ENCODE measurements at places on chromosomes 2 and 18. TPM values are rescaled to one million over a fixed set of nuclear protein-coding genes. Genes with fewer than 3 reads are reported as not detected.

The IL1B gene
- 257 TPM for total RNA-seq

The GPR35 gene
- 0.85 TPM for total RNA-seq

The ARHGEF33 gene
- total RNA-seq = 0.21 TPM

The DNAH6 gene
- total RNA-seq = 0.14 TPM

The FAM124B gene
- total RNA-seq = not detected

The CCDC85A gene
- total RNA-seq = not detected

The GKN1 gene
- total RNA-seq = not detected

The CASP8 gene
- total RNA-seq = 25.6 TPM

The FKBP1B gene
- total RNA-seq = 6.4 TPM

The UGT1A1 gene
- under 0.01 TPM for total RNA-seq

The GLS gene
- 137 TPM for total RNA-seq

The ASB18 gene
- not detected for total RNA-seq

The VIT gene
- not detected for total RNA-seq

The MARCHF4 gene
- total RNA-seq = under 0.01 TPM

All from nasal cavity respiratory epithelium epithelial cell of viscerocranial mucosa (primary cell).